Liver (tissue), 10 donors: ENCODE measurements at places on chromosomes 16 and 17.

DNA sequence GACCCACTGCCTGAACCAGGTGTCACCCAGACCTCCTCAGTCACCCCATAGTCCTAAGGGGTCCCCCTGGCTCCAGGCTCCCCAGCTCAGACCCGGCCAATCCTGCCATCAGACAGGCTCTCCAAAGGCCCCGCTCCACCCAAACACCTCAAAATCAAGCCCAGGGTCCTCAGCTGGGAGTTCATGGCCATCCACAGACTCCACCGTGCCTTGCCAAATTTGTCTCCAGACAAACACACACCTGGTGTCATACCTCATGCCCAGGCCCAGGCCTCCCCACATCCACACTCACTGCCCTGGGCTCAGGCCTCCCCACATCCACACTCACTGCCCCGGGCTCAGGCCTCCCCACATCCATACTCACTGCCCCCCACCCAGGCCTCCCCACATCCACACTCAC lies 12.5 kb downstream of the RPH3AL start:
- DNase-seq: no peak

DNA sequence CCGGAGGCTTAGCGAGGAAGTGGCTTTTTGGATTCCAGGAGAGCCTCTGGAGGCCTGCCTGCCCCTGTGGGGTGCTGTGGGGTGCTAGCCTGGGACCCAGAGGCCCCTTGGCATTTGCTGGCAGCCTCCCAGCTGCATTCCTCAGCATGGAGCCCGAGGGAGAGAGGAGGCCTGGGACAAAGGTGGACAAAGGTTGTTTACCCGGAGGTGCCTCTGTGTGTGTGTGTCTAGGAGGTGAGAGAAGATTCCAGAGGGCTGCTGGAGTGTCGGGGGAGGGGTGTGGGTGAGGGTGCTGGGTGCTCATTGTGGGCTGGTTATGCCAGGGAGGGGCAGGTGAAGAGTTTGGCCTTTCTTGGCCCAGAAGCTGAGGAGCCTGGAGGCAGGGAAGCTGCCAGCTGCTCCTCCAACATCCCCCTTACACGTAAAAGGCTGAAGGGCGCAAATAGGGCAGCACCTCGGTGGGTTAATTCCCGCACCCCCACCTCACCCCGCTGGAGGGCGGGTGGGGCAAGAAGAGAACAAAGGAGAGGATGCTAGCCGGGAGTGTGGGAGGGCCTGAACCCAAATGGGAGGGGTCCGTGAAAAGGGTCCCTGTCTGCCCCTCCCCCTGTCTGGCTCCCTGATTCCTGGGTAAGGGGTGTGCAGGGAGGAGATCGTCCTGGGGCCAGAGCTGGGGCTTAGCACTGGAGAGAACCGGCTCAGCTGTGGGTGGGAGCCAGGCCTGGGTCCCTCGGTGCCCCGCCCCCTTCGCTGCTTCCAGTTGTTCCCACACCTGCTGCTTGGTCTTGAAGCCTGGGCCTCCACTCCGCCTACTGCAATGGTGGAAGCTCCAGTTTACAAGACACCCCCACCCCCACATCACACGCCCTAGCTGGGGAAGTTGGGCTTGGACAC lies 9.9 kb downstream of the HEXIM2 start:
- no peak for DNase-seq

- no peak for DNase-seq
Observed at GRCh38 chr16:6250511-6250910, 1082.1 kb upstream of the RBFOX1 start.

DNA sequence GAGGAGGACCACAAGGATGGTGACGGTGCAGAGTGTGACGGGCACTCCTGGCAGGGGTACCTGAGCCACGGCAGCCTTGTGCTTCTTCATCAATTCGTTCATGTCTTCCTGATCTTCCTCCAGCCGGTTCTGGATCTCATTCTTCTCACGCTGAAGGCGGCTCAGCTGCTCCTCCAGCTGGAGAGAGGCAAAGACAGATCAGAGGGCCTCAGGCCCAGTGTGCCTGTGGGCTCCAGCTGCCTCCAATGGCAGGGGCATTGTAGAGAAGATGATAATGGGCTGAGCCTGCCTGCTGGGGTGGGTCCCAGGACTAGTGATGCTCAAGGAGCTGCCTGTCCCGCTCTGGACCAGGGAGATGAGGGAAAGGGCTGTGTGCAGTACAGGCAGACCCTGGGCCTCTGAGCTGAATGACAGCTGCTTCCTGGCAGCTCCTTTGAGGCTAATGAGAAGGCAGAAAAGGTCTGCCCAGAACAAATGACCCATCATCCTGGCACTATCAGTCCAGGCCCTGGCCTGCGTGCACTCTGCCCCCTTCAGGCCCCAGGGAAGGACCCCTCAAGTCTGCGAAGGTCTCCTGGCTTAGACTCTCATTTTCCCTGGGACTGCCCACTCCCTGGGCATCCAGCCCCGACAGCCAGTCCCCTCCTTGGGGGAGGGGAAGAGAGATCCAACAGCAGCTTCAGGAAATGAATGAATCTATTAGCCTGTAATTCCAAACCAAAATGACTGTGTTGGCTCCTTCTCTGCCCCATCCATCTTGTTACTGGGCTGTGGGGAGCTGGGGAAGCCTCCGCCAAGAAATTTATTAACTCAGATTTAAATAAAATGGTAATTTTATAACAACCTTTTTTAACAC lies 48.0 kb downstream of the PIPOX start:
- DNase-seq: no peak
